ENCODE measurements at places on chromosomes 16 and 17.

GRCh38 chr16:19549673-19550072 is 5.8 kb upstream of the VPS35L start:
- DNase-seq: no peak

DNA sequence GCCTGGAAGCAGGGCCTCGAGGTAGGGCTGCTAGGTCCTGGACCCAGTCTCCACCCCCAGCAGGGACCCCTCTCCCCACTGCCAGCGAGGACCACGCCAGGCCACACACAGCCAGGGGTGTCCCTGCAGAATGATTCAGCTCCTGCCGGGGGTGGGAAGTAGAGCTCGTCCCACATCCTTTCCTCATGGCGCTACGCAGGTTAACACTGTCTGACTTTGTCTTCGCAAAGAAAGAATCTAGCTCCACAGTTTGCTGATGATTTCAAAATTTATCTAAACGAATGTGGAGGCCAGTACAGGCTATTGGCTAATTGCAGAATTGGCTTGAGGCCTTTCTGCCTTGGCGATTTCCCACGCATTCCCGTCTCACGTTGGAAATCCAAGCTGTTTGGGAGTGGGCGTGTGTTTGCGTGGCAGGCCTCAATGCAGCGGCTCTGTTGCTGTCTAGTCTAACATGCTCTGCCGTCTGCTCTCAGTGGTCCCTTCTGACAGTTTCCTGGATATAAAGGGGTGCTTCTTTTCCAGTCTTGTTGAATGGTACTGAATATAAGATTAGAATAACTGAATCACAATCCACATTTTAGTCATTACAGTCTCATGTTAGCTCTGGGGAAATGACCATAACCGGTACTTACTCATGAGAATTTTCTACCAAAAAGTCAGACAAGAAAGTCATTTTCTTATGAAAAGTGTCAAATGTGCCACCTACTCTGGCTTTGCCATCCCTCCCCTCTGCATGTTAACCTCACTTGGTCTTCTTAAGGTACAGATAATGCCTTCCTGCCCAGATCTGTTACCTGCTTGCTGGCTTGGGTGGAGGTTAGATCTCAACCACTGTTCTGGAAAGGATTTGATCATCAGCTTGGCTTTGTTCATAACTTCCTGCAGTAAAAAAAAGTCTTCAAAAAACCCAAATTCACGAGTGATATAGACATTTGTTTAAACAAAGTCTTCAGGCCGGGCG is 252.4 kb downstream of the NTN1 start:
- DNase-seq: no peak

DNA sequence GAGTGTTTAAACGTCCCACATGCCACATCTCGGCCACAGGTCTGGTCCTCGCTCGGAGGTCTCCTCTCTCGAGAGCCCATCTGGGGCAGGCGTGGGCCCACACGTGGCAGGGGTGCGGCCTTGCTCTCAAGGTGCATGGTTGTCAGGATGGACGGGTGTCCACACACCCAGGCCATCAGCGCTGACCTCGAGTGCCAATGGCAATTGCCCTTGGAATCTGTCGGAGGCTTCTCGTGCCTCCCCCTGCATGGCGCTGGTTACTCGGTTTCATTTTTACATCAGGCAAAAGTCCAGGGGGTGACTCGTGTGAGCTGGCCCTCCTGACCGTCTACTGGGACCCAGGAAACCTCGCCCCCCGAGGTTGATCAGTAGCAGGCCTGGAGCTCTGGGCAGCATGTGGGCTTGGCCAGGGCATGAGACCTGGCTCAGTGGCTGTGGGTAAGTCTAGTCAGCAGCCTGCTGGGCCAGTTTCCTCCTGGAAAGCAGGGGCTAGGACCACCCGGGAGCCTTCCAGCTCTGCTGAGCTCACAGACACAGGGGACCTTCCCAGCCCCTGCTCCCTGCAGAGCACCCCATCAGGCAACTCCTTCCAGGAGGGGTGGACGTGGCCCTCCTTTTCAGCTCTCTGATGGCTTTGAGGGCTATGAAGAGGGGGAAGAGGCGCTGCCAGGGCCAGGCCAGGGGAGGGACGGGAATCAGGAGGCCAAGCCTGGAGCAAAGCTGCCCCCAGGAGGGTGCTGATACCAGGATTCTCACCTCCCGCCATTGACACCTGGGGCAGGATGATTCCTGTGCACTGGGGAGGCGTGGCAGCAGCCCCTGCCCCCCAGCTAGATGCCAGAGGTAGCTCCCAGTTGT is 3.7 kb upstream of the ZNF469 start:
- DNase-seq: no peak

DNA sequence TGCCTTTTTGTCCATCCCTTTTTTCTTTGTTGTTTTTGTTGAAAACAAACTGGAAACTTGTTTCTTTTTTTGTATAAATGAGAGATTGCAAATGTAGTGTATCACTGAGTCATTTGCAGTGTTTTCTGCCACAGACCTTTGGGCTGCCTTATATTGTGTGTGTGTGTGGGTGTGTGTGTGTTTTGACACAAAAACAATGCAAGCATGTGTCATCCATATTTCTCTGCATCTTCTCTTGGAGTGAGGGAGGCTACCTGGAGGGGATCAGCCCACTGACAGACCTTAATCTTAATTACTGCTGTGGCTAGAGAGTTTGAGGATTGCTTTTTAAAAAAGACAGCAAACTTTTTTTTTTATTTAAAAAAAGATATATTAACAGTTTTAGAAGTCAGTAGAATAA is 4.9 kb downstream of the SOX9 start:
- no peak for DNase-seq

- no peak for DNase-seq
Measured at GRCh38 chr17:40555296-40556190, 9.7 kb downstream of the CCR7 start.

- no peak for DNase-seq
Measured at GRCh38 chr16:86566966-86567700, 504 bp downstream of the FOXC2 start.

GRCh38 chr16:3754081-3754703 is 36.9 kb upstream of the TRAP1 start:
- DNase-seq: no peak

- no peak for DNase-seq
Measured at GRCh38 chr16:9518581-9518980, 427.1 kb downstream of the HAPSTR1 start.
